ENCODE measurements at places on chromosomes 6 and 20.

GRCh38 chr20:1955217-1955616 is 38.6 kb downstream of the PDYN start:
- no peak for DNase-seq

DNA sequence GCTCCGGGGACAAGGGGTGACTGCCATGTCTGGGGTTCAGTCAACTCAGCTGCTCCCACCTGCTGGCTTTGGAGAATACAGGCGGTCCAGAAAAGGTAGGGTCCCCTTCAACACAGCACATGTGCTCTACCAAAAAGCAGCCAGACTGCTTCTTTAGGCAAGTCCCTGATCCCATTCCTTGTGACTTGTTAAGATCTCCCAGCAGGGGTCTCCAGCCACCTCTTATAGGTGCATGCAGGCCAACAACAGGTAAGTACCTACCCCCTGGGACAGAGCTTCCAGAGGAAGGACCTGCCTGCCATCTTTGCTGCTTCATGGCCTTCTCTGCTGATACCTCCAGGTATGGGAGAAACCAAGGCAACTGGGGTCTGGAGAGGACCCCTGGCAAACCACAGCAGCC is 106.5 kb downstream of the HACE1 start:
- DNase-seq = no peak

GRCh38 chr20:62408640-62409039 is 1.6 kb upstream of the CABLES2 start:
- DNase-seq = no peak

DNA sequence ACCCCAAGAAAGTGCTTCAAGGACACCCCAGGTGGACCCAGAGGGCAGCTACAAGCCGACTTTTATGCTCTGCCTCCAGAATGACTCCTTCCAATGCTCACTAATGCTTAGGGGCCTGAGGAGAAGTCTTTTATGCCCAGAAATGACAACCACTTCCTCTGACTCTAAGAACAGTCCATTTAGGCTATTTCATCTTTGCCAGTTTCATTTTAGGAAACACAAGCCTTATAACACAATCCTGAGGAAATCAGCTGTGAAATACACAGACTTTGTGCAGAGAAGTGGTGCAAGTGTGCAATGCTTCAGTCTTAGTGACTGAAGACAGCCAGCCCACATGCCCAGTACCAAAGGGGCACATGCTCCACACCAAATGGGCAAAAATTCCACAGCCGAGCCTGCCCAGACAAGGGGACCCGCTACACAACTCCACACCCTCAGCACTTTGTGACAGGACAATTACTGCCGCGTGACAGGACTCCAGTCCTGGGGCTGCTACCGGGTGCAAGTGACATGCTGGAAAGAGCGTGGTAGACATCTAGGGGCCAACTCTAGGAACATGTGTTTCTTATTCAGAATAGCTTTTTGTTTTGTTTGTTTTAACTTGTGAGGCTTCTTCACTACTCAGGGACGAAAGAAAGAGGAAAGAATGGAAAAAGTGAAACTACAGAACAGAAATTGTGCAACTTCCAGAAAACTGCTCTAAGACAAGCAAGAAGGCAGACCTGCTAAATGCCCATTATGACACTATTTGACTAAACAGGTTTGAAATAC is 28.2 kb upstream of the PLAGL1 start:
- DNase-seq = no peak

- DNase-seq = no peak
Observed at GRCh38 chr20:51613580-51613979, 71.1 kb upstream of the NFATC2 start.

- no peak for DNase-seq
Observed at GRCh38 chr6:121726596-121726995, 291.1 kb downstream of the GJA1 start.

DNA sequence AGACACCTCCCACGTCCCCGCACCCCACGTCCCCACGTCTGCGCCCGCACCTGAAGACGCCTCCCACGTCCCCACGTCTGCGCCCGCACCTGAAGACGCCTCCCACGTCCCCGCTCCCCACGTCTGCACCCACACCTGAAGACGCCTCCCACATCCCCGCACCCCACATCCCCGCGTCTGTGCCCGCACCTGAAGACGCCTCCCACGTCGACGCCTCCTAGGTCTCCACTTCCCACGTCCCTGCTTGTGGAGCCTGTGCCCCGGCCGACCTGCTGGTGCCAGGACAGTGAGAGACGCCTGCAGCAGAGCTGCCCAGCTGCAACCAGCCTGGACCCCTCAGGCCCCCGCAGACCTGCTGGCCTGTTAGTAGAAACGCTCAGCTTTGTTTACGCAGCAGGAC is 22.6 kb downstream of the ANKRD60 start:
- DNase-seq = no peak

- DNase-seq = no peak
Observed at GRCh38 chr20:13856354-13856753, 71.5 kb downstream of the NDUFAF5 start.

GRCh38 chr6:35852994-35853393 is 47.8 kb downstream of the LHFPL5 start:
- DNase-seq = no peak

Data from activated T-cell treated with anti-CD3 and anti-CD28 coated beads for 1 hour (primary cell).